Activated CD4-positive, alpha-beta T cell treated with anti-CD3 and anti-CD28 coated beads, Interleukin-2, amount 50 U/mL, for 24 hours (primary cell): ENCODE measurements at places on chromosomes 1 and 21.

- DNase-seq: no peak
These were observed 31.0 kb upstream of the POU3F1 start for GRCh38 chr1:38077523-38078147.

DNA sequence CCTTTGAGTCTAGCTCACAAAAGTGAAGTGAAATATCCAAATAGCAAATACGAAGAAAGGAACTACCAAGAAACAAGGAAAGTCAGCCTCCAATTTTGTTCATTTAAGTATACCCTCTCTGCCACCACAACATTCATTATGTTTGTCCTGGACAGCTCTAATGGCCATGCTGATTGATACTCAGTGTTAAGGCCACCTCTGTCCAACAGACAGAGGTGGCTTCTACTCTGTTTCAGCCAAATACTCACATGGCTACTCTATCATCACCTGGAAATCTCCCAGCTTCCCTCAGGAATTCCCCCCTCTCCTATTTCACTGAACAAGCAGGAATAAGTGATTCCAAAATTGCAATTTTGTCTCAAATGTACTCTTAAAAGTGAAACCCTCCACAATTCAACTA is 10.7 kb downstream of the APP start:
- DNase-seq: no peak

GRCh38 chr1:110424699-110425611 is 17.5 kb upstream of the LAMTOR5 start:
- no peak for DNase-seq

DNA sequence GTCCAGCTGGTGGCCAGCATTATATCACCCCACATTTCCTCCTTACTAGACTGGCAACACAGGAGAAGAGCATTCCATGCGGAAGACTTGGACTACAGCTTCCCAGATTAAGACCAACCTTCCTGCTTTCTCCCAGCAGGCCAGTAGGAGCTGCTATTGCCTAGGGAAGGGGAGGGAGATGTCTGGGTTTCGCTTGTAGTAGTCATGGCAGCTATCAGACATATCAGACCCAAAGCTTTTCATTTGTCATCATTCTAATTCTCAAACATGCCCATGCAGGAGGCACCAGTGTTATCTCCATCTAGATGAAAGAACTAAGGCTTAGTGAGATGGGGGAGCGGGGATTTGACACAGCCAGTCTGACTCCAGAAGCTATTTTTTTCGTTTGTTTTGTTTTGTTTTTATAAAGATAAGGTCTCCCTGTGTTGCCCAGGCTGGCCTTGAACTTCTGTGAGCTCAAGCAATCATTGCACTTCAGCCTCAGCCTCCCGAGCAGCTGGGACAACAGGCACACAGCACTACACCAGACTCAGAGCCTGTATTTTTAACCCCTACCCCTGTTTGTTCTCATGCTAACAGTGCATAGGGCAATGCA is 4.5 kb downstream of the PLA2G2A start:
- peak; percentile 17 for DNase-seq

DNA sequence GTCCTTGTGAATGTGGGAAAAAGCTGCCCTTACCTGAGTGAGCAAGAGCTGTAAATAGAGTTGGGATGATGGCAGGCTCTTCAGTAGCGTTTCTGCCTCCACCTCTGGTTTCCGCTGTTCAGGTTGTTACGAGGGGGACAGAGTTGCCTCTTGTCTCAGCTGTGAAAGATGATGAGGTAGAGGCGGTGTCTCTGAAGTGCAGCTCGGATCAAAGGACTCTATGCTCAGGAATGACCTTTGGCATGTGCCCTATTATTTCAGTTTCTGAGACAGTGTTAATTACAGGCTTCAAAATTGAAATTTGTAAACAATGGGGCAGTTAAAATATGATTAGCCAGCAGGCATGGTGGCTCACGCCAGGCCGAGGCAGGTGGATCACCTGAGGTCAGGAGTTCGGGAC is 70.3 kb downstream of the VPS26C start:
- no peak for DNase-seq

DNA sequence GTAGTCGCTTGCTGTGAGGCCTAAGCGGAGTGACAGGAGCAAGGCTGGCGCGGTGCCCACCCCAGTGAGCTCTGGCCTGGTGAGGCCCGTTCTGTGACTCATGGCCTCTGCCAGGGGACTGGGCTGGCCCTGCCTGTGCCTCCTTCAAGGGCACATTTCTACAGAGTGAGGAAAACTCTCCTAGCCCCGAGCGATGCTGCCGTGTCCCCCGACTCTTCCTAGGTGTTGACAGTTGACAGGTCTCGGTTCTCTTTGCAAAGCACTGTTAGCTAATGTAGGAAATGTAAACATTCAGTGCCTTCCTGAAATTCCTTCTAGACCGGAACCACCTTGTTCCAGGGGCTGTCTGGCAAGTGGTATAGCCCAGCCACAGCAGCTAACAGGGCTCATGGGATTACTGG is 43.9 kb downstream of the ABCG1 start:
- no peak for DNase-seq

- peak; percentile 44 for DNase-seq
These were observed 6.1 kb upstream of the EPHB2 start for GRCh38 chr1:22704440-22705067.

DNA sequence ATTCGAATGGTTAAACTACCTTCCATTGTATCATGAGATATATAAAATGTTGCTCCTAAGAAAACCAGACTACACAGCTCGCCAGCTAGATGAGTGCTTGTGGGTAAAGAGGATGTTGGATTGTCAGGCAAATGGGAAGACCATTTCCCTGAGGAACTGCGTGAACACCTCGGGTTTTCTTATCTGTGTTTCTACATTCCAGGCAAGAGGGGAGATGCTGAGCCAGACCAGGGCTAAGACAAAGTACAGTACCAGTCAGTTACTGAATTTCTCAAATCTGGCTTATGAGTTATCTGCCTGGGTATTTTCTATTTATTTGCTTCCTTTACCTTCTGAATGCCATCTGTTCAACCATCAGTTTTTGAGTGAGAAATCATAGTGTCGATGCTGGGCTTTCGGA is 170.8 kb downstream of the PLA2G4A start:
- DNase-seq: no peak

GRCh38 chr1:193787061-193787460 is 600.6 kb upstream of the B3GALT2 start:
- DNase-seq: no peak

GRCh38 chr1:156384007-156384406 is 15.0 kb downstream of the RHBG start:
- no peak for DNase-seq
